ENCODE measurements at places on chromosomes 16 and 17. TPM values are rescaled to one million over a fixed set of nuclear protein-coding genes. Genes with fewer than 3 reads are reported as not detected.

Gene FMNL1
- 3.4 TPM for total RNA-seq

Gene DNAI2
- not detected for total RNA-seq

Gene CETP
- total RNA-seq: not detected

Gene TRPV3
- total RNA-seq: 9.2 TPM

Gene CARD14
- total RNA-seq: not detected

Gene DPEP3
- total RNA-seq: not detected

Gene FN3KRP
- 14.3 TPM for total RNA-seq

Gene ITGAL
- total RNA-seq: not detected

Gene AGRP
- total RNA-seq: not detected
